ENCODE measurements at places on chromosomes 7 and 10.

DNA sequence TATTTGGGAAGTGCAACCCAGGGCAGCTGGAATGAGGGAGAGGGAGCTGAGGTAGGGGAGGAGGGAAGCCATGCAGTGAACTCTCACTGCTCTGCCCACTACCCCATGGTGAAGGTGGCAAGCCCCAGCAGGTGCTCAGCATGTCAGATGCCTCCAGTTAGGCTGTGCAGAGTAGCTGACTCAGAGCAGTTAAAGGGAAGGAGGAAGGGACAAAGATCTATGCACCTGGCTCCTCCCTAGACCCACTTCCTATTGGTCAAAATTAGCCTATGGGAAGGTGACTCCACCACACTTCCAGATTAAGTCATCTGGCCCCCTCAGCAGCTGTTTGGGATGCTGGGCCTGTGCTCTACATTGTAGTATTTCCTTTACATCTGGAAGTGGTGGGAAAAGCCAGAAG is 125.7 kb upstream of the MTPN start:
- DNase-seq = no peak

DNA sequence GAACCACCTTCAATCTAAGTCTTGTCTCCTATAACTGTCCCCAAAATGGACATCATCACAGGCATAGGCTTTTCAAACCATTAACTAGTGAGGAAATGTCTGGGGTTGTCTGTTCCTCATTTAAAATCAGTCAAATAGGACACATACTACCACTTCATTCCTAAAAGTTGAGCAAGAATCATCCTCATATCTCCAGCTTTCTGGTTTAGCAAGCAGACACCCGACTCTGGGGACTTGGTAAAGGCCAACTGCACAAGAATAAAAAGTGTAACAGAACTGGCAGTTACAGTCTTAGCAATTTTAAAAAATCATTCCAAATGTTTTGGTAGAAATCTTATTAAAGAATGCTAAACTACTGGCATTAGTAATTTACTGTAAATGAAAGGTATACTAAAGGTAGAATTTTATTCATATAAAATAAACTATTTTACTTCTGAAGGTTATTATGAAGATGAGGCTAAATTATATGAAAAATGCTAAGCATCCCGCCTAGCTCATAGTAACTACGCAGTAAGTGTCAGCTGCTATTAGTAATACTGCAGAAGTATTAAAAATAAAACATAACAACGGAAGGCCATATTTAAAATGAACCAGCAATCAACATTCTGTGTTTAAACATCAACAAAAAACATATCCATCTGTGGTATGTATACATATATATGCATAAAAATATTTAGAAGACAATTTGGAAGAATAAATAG is 60.8 kb downstream of the ZNF438 start:
- no peak for DNase-seq

GRCh38 chr10:18483516-18484186 is 167.7 kb downstream of the NSUN6 start:
- DNase-seq = no peak

DNA sequence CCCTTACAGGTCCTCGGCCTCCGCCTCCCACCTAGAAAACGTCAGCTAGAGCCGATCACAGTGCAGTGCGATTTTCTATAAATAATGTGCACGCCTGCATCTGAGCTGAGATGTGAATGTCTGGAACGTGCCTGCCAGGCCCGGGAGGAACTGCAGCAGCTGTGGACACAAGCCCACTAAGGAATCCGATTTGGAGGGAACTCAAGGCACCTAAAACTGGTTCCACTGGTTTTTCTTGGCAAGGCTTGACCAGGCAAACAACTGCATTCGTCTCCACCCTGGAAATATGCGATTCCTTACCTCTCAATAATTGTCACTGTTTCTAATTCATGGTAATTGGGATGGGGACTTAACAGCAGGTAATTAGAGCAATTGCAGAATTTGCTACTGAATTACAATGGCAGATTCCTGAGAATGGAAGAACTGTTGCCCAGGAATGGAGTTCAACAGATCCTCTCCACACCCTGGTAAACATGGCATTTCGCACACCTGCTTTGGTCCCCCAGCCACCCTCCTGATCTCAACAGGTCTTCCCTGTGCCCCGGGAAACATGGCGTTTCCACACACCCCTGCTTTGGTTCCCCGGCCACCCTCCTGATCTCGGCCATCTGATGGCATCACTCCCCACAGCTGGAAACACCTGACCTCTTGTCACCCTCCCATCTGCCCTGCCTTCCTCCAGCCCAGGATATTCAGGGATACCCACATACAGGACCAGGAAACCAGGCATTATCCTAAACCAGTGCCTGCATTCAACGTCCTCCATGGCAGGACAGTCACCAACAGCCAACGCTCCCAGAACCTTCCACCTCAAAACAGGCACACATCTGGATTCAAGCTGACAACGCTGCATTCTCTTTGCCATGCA is 76.0 kb downstream of the DIP2C start:
- DNase-seq = no peak

DNA sequence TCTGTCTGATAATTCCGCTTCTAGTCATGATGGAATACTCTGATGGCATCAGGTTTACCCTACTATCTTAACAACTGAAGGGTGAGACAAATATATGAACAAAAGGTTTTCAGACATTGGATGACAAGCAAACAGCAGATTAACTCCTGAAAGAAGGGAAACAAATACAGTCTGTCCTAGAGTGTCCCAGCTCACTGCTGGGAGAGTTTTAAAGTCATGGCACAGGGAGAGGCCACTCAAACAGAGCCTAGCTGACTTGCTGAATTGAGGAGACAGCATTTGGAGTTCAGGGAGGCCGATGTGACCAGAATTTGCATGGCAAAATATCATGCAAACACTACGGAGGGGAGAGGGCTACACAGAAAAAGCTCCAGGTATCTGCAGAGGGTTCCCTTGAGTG is 73.1 kb downstream of the MDH2 start:
- DNase-seq = no peak

GRCh38 chr10:112570585-112570984 is 123.6 kb downstream of the VTI1A start:
- no peak for DNase-seq

GRCh38 chr10:13633689-13634088 is 46.9 kb downstream of the PRPF18 start:
- DNase-seq = no peak

GRCh38 chr10:43322331-43322730 is 49.1 kb upstream of the FXYD4 start:
- no peak for DNase-seq

DNA sequence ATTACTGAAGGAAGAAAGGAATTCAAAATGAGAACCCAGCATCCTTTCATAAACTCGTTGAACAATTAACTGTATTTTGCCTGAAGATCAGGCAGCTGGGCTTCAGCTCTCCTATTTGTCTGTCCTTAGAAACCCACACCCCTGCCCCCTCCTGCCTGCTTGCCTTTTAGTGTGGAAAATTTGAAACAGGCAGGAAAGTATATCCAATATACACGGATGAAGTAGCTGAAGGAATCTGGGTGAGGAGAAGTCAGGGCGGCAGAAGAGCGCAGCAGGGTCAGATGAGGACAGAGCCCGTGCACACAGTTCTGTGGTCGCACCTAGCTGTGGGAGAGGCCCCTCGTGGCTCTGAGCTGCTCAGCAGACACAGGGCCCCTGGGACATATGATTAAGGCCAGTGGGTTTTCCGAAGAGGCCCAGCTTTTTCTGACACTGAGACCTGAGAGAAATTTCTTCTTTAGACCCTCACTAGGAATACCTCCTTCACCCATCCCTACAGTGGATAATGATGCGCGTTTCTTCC is 87.9 kb downstream of the ACTR3B start:
- no peak for DNase-seq

- no peak for DNase-seq
Observed at GRCh38 chr7:118938845-118939244, 714.3 kb downstream of the ANKRD7 start.

DNA sequence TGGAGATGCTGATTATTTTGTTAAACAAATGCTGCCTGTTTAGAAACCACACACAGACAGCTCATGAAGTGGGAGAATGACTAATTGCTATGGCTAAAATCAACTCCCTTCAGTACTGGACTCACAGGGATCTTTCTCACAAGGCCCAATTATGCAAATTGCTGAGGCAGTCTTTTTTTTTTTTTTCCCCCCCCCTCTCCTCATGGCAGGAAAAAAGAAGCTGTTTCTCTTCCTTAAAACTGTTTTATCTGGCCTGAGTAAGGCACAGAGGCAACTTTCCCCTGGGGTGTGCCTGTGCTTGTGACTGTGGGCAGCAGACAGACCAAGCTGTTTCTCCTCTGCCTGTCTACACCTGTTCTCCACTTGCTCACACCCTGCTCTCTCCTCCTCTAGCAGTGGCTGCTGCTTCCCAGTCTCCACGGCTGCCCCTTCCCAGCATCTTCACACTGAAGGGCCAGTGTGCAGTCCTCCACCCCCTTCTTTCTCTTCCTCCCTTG is 65.4 kb upstream of the STEAP1B start:
- DNase-seq = no peak

GRCh38 chr10:132693676-132694075 is 92.3 kb downstream of the NKX6-2 start:
- DNase-seq = no peak

DNA sequence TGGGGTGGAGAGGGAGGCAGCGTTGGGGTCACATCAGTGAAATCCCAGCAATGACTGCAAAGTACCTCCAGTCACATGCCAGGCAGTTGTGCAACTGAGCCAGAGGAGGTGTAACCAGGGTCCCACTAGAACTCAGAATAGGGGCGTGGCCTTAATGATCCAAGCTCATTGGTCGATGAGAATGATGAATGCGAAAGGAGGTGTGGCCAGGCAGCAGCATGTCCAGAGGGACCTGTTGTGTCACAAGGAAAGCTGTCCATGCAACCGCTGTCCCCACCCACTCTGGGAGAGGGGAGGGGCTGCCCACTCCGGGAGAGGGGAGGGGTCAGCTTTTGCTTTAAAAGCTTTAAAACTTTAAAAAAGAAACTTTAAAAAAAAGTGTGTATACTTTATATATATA is 25.3 kb upstream of the MTPAP start:
- DNase-seq = peak; percentile 30

GRCh38 chr10:91672021-91672608 is 39.2 kb upstream of the PPP1R3C start:
- peak; percentile 29 for DNase-seq

- peak; percentile 72 for DNase-seq
Observed at GRCh38 chr7:8260871-8261694, 884 bp downstream of the ICA1 start.

DNA sequence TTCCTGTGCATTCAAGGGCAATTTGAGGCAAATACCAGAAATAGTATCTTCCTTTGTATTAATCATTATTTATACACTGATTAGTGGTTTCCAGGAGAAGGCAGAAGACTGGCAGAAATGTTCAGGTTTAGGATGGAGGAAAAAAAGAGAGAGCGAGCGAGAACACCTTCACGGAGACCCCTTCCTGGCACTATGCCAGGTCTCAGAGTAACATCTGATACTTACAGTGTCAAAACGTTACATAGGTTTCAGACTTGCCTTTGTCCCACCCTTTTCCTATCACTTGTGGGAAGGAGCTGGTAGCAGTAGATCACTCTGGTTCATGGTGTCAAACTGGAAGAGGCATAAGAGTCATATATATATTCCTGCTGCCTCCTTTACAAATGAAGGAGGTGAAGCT is 652 bp downstream of the OR2A12 start:
- DNase-seq = no peak

GRCh38 chr10:97490592-97490991 is 7.6 kb downstream of the MMS19 start:
- no peak for DNase-seq

DNA sequence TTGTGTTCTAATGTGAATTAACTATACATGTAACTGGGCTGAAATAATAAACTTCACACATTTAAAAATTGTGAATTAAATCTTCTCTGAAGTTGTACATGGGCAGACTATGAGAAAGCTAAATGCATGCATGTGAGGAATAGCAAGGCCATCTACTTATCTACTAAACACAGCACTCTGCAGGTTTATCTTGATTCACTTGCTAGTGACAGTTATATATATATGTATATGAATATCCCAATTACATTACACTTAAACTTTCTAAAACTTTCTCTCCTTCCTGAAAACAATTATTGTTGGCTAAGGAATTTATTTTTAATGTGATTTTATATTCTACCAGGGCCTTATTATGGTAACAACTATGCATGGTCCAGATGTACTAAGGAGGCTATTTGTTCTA is 5.1 kb upstream of the SP4 start:
- peak; percentile 88 for DNase-seq

GRCh38 chr10:124508070-124508667 is 46.5 kb downstream of the LHPP start:
- DNase-seq = peak; percentile 10

DNA sequence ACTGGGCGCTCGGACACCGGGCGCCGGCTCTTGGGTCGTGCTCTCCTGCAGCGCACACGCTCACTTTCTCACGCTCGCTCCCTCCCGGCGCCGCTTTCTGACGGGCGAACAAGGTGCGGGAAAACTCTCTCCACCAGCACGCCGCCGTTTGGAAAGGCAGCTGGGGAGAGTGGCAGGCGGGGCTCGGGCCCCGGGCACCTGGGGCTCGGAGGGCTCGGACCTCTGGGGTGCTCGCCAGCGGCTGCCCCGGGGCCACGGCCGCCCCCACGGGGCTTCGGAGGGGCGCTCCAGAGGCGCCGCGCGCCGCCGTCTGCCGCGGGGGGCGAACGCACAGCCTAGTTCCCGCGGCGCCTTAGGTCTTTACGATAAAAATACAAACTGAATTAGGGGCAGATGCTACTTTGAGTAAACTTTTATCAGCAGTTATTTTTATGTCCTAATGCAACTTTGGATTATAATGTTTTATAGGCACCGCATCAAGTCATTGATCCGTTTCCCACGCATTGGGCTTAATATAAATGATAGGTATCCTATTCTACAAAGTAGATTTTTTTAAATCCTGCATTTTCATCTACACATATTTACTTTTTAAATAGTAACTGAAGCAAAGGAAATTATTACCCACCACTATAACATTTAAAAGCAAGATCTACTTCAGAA is 535 bp upstream of the EPC1 start:
- DNase-seq = peak; percentile 27

DNA sequence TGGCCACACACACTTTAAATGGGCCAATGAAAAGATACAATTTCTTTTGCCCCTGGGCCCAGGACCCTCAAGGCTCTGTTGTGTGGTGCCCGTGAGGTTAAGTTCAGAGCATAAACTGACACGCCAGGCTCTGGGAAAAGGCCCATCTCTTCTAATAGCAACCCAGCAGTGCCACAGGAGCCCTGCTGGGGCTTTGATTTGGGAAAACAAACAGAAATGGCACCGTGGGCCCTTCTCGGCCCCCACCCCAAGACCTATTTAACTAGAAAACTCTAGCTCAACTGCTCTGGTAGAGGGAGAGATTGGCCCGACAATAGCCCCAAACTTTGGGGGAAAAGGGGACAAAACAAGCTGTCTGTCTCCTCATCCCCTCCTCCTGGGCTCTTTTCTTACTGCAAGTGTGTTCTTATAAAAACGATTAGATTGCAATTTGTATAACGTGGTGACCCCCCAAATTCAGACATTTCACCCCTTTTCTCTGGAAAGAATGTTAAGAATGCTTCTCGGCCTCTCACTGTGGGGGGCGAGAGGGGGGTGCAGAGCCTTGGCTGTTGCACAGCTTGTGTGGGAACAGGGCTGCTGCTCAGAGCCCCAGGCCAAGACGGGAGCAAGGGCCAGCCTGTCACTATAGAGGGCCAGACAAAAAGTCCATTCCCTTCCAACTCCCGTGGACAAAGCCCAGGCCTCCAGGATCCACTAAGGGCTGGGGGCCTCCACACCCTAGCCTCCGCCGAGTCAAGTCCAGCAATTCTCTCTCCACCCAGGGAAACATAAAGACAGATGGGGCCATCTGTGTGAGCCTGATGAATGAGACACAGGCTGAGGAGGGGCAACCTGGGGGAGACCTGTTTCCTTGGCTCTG is 26.8 kb downstream of the DPCD start:
- no peak for DNase-seq

GRCh38 chr7:27602766-27603165 is 59.9 kb downstream of the HIBADH start:
- DNase-seq = no peak
